Tongue (tissue), 3 donors: ENCODE measurements at places on chromosomes 3 and 15. TPM values are rescaled to one million over a fixed set of nuclear protein-coding genes. Genes with fewer than 3 reads are reported as not detected.

GRCh38 chr3:50008931-50009330 is 69.0 kb downstream of the RBM6 start:
- peak; percentile 8 for DNase-seq

DNA sequence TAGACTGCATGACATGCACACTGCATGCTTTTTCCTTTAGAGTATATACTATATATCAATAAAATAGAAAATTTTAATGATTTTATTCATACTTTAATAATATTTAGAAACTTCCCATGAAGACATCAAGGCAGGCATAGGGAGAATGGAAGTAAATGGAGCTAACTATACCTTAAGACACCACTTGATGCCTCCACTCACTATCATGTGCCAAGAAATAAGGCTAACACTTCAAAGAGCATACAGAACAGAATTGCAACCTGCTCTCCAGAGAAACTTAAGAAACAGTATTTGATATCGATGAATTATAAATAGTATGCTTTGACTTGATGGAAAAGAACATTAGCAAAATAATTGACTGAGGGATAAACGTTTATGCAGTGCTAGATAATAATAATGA is 192.6 kb upstream of the MBNL1 start:
- DNase-seq, result no peak

Gene FAN1
- 36.1 TPM for total RNA-seq

Gene NANOGP8
- not detected for total RNA-seq

GRCh38 chr15:80609512-80609946 is 85.6 kb upstream of the ABHD17C start:
- no peak for DNase-seq

DNA sequence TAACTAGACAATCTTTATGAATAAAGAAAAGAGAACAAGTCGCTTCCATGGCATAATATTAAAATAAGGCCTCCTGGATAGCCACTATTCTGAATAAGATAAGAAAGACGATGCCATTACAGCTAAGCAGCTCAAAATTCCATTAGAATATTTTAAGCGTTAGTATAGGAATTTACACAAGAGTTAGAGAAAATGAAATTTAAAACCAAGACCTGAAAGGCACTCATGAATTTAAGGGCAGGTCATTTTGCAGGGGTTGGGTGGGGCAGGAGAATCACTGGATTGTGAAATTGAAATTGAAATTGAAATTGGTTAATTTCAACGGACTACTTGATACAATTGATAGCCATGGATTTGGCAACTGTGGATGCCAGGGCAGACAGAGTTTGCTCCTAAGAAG is 91.8 kb upstream of the GOLGA8J start:
- no peak for DNase-seq

DNA sequence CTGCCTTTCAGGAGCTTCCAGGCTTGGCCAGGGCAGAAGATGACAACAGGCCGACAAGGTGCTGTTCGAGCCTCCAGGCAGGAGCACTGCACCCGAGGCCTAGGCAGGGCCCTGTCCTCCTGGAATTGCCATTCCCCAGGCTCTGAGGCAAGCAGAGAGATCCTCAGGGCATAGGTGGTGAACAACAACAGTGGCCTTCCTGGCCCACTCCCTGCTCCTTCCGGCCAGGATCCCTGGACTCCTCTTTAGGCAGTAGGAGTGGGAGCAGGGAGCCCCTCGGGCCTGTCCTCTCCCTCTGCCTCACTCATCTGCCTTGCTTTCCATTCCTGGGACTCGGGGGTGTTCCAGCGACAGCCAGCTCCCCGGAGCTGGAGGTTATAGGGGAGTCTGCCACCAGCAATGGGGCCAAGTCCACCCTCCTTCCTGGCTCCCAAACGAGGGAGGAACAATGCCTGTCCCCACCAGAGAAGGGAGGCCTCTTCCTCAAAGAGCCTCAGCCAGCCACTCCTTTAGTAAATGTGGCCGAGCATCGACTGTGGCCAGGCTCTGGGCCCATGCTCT is 135.0 kb downstream of the NUP210 start:
- DNase-seq, result no peak

DNA sequence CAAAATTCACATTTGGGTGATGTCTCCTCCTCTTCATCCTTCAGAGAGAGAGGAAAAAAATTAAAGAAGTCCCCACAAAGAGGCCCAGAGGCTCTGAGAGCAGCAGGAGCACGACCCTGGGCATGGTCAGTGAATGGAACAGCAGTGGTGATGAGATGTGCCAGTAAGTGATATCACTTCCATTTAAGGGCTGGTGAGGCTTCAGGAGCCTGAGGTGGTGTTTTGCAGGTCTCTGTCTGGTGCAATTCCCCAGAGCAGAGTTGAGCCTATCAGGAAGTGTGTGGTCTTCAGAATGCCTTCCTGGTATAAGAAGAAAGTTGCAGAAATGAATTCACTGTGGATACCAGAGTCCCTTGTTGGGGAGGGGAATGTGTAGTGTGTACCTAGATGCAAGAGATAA is 21.4 kb downstream of the ERICH6 start:
- DNase-seq, result no peak

Gene FBXO40
- total RNA-seq, result 12.7 TPM

DNA sequence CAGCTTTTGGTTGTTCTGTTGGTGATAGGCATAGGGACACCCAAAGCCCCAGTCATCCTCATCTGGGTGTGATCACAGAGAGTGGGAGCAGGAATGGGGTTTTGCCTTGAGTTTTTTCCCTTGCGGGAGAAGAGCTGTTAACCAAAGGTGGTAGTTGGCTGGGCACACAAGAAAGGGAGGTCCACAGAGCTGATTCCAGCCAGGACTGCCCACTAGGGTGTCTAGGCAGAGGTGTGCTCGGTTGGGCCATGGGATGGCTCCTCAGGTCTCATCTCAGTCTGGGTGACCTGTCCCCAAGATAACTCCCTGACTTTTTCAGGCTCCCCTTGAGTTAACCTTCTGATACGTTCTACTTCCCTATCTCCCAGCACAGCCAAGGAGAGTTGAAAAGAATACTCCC is 134.8 kb downstream of the PDE8A start:
- DNase-seq, result no peak

DNA sequence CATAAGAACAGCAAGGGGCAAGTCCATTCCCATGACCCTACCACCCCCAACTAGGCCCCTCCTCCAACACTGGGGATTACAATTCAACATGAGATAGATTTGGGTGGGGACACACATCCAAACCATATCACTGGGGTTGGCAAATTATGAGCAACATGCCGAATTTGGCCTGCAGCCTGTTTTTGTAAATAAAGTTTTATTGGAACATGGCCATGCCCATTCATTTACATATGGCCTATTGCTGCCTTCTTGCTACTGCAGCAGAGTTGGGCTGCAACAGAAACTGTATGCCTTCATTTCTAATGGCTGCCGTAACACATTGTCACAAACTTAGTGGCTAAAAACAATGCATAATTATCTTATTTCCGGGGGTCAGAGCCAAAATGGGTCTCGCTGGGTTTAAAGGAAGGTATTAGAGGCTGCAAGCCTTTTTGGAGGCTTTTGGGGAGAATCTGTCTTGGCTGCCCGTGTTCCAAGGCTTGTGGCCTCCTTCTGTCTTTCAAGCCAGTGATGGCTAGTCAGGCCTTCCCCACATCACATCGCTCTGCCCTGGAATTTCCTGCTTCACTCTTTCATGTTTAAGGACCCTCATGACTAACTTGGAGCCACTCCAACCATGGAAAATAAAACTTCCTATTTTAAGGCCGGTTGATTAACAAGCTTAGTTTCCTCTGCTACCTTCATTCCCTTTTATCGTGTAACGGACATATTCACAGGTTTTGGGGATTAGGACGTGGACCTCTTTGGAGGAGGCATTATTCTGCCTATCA is 428.5 kb upstream of the PROK2 start:
- no peak for DNase-seq

Gene FANCI
- 15.5 TPM for total RNA-seq

Gene SH2D7
- total RNA-seq, result not detected

Gene CPEB1
- 1.1 TPM for total RNA-seq

DNA sequence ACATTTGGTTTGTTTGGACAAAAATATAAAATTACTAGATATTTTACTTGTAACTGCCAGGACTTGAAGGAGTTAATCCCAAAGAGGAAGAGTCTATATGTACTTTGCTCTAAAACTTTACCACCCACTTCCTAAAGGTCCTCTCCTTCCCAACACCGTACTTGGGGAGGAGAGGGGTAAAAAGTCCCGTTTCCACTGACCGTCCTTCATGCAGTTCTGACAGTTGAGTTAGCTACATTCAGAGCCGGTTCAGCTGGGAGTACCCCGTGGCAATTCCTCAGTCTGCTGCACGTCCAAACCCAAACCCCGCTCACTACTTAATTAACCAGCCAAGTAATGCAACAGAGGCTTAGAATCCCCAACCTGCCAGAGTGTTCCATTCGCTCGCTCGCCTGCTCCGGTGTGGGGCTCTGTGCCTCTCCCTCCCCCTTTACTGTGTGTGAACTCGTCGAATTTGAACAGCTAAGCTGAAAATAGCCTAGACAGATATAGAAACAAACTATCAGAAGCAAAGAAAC is 519.7 kb downstream of the FOXP1 start:
- peak; percentile 66 for DNase-seq

DNA sequence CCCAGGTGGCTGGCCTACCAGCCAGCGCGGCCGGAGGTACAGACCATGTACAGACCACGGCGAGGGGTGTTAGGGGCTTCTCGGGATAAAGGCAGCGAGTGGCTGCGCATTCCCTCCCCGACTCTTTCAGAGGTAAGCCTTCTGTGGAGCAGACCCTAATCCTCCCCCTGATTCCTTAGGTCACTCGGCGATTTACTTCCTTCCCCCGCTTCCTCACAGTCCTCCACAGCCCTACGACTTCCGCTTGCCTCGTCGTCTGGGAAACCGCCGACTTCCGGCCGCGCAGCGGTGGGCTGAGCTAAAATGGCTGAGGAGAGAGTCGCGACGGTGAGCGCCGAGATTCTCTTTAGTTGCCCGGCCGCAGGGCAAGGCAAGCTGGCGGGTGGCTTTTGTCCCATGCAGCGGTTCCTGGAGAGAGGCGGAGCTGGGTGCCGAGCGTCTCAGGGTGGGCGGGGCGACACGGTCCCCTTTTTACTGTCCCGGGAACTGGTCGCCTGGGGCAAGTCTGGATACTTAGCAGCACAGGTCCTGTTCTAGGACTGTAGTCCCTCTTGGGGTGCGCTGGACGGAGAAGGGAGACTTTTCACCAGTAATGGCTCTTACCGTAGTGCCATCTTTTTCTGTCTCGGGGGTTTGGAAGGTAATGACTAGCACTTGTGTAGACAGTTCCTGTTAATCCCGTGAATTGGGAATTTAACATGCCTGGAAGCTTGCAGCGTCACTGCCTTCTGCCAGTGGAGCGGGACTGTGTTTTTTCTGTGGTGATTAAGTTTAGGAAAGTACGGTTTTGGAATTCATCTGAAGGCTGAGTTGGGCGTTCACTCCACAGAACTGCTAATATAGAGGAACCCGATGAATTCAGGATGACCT is at the start of the genes BBS4 and HIGD2B:
BBS4 (plus strand) TSS at position 283 of the 870 bp plus-strand sequence; CDS start at position 304, 21 bp downstream.
HIGD2B (minus strand) TSS at position 258 of the 870 bp plus-strand sequence. CDS start 9,808 bp downstream, outside the sequence.
- peak; percentile 96 for DNase-seq

- no peak for DNase-seq
These were observed 279.8 kb upstream of the ARRDC4 start for GRCh38 chr15:97680606-97681220.

DNA sequence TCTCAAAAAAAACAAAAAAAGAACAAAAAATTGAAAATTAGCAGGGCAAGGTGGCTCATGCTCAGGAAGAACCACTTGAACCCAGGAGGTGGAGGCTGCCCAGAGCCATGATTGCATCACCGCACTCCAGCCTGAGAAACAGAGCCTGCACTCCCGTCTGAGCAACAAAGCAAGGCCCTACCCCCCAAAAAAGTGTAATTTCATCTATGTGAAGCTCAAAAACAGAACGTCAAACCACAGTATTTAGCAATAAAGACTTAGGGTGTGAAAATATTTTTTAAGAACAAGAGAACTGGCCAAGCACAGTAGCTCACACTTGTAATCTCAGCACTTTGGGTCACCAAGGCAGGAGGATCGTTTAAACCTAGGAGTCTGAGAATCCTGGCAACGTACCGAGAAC is 38.2 kb downstream of the STAG1 start:
- no peak for DNase-seq

Gene MYRIP
- total RNA-seq, result 3.7 TPM

Gene KLHL40
- total RNA-seq, result 159 TPM

DNA sequence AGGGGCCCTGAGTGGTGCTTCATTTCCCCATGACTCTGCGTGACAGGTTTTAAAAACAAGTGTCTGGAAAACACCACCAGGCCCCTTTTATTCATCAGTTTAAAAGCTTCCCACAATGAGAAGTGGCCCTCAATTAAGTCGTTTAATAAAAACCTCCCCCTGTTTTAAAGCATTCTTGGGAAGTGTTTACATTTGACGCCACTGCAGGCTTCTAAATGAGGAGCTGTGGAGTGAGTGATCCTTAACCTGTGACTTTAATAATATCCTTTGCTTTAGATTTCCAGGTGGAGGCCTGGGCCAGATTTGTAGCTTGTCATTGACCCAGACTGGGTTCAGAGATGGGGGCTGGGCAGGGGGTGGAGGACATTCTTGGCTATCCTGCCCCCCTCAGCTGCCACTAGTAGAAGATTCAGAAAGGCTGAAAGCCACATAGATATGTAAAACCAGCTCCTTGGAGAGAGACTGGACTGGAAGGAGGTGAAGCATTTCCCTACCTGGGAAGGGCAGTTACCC is 11.3 kb downstream of the CGNL1 start:
- no peak for DNase-seq

DNA sequence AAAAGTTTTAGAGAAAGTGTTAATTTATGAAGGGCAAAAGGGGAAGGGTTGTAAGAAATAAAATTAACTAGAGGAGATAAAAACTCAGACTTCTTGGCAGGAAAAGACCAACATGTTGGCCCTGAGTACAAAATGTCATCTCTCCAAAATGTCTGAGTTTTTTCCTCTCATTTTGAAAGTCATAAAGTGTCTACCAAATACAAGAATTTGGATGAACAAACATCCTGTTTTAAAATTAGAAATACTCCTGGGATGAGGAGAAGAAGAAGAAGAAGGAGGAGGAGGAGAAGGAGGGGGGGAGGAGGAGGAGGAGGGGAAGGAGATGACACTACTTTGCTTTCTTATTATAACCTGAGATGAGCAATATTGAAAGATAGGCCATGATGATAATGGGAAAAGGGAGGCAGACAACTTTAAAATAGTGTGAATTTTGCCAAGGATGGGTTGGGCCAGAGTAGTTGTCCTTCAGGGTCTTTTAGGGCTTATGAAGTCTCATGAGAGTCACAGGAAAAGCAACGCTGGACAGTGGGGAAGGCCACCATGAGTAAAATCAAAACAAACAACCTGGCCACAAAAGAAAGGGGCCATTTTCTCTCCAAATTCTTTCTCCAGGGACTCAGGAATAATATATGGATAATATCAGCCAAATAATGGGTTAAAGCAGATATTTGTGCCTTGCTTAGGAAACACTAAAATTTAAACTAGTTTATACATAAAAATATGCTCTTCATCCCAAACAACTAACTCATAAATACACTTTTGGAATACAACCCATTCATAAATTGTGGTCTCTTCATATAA is 632.9 kb downstream of the EPHA3 start:
- DNase-seq, result no peak

Gene CHRFAM7A
- 0.92 TPM for total RNA-seq

DNA sequence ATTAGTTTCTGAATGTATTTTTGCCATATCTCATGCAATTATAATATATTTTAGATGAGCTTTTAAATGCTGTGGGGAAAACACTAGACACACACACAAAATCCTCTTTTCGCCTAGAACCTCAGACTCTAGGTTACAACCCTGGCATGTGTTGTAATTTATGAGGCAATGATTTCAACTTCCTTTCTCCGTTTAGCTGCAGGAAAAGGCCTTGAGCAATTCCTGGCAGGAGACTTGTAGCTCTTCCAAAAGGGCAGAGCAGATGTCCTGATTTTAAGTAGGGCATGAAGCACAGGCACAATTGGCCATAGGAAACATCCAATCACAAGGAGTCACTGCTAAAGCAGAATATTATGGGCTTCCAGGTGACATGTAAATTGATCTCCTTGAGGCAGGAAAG is 82.0 kb downstream of the GPR156 start:
- DNase-seq, result peak; percentile 35

GRCh38 chr3:28935146-28935545 is 345.7 kb upstream of the RBMS3 start:
- DNase-seq, result no peak
